Mesothelial cell of epicardium (in vitro differentiated cells): ENCODE measurements at places on chromosomes 2 and 18. TPM values are rescaled to one million over a fixed set of nuclear protein-coding genes. Genes with fewer than 3 reads are reported as not detected.

- DNase-seq: no peak
Measured at GRCh38 chr2:48946449-48947048, 191.0 kb upstream of the LHCGR start.

Gene GYPC
- 39.4 to 41.4 TPM (median 39.7 TPM) in 3 replicates for total RNA-seq

Gene MOGAT1
- not detected in 3 replicates for total RNA-seq

DNA sequence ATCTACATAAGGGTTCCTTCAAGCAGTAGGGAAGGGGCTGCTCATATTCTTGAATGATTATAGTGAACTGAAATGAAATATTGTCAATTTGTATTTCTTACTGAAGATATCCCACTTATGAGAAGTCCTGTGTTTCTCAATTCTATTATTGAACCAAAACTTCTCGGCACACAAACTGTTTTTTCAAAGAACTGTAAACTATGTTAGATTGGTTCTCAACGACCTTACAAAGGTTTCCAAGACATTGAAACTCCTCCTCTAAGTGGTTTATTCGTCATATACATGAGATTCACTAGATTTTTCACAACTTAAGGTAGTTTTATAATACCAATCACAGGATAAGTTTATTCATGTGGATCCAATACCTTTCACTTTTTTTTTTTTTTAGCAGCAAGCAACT is 1.4 kb downstream of the CCL20 start:
- DNase-seq: no peak

DNA sequence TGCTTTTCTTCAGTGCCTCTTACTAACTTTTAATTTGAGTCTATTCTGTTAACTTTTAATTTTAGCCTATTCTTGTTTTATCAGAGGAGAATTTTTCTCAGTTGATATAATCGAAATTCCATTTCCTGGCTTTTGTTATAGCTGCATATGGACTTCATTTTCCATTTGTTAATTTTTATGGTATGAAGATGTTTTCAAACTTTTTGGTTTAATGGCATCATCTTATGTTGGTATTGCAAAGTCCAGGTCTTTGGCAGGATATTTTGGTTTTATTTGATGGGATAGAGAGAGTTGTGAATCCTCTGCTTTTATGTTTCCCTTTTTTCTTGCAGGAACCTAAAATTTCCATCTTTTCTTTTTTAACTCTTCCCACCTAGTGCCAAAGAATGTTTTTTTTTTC is 70.9 kb upstream of the RAPGEF4 start:
- no peak for DNase-seq

Gene C18orf63
- total RNA-seq: not detected in 3 replicates

Gene PLGLB1
- 8.4 to 9.3 TPM (median 8.8 TPM) in 3 replicates for total RNA-seq

DNA sequence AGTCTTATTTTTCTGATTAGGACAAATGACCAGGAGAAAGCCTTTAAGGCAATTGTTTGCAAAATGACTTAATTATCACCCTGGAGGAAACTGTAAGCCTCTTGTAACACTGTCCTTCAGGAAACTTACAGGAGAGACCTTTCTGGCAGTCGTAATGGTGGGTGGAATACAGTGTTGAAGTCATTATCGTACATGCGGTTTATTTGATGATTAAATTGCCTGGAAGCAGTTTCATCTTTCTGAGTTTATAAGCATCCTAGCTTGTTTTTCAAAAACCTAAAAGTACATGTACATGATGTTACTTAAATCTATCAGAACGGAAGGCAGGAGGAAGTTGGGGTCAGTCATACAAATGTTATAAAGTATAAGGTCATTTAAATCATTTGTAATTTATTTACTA is 86.2 kb upstream of the RAB27B start:
- DNase-seq: no peak

DNA sequence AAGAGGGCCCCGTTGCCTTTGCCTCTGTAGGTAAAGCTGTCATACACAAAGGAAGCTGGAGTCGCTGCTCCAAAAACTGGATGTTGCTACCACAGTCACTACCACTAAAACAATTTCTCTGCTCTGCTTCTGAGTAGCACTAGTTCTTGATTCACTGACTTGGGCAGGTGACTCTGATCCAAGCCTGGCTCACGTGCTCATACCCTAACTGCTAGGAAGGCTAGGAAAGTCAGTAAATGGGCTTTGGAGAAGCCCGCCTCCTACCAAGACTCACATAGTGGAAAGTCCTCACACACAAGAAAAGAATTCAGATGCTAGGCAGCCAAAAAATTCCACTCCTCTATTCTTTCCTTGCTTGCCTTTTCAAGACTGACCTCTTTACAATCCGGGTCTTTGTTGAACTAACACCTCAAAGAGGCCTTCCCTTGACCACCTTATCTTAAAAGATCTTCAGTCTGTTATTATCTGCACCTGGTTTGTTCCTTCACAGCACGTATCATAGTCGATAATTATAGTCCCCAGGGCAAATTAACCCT is 11.4 kb upstream of the DYNC1I2 start:
- no peak for DNase-seq

DNA sequence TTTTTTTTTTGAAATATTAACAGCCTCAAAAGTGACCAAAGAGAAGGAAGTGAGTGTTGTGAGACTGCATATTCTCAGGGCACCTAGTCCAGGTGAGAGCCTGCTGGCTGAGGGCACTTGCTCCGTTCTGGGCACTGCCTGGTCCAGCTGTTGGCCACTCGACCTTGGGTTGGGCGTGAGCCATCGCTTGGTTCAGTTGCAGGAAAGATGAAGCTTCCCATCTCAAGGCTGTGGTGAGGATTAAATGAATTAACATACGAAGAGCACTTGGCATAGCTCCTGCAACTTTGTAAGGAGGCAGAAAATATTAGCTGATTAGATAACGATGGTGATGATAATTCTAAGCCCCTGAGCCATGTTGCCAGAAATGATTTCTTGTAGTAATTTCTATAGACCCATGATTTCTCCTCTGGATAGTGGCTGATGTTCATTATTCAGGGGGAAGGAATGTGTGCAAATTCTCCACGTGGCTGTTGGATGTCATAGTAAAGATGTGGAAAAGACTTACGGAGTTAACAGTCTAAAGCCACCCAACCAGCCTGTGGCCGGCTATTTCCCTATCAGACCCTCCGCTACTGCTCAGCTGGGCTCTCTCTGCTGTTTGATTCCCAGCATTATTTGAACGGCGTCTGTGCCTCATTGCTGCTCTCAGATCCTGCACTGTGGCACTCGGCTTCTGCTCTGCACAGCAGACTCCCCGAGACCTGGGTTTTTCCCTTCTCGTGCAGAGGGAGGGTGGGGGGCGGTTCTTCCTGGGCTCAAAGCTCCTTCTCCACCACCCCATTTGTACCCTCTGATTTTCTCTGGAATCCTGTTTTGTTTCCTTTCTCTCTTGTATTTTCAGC is 221.1 kb downstream of the GALR1 start:
- no peak for DNase-seq

Gene LRATD1
- 2.2 to 2.6 TPM (median 2.4 TPM) in 3 replicates for total RNA-seq
